ENCODE measurements at places on chromosomes 13 and 19.

DNA sequence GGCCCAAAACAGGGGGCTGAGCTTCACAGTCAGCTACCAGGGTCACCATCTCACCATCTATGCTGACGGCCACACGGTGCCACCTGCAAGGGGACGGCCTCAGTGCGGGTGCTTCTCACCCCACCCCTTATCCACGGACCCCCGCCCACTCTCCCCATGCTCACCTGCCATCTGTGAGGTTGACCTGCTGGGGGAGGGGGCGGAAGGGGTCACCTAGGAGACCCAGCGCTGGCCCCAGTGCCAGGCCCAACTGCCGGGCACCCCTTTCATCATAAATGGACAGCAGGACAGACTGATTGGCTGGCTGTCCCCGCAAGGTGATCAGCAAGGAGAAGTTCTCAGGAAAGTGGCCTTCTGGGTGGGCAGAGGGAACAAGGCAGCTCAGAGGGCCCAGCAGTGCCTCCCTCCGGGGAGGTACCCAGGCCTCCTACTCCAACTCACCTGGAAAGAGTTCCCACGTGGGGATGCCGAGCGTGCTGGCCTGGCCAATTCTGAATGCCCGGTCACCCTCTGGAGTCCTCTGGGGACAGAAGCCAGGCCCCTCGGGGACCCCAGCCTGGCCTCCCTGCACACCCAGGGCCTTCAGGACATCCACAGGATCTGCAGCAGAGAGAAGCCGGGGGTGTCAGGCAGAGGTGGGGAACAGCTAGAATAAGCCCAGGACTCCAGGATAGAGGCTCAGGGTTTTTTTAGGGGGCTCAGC, 4.5 kb downstream of the COL5A3 start:
- no peak for DNase-seq

DNA sequence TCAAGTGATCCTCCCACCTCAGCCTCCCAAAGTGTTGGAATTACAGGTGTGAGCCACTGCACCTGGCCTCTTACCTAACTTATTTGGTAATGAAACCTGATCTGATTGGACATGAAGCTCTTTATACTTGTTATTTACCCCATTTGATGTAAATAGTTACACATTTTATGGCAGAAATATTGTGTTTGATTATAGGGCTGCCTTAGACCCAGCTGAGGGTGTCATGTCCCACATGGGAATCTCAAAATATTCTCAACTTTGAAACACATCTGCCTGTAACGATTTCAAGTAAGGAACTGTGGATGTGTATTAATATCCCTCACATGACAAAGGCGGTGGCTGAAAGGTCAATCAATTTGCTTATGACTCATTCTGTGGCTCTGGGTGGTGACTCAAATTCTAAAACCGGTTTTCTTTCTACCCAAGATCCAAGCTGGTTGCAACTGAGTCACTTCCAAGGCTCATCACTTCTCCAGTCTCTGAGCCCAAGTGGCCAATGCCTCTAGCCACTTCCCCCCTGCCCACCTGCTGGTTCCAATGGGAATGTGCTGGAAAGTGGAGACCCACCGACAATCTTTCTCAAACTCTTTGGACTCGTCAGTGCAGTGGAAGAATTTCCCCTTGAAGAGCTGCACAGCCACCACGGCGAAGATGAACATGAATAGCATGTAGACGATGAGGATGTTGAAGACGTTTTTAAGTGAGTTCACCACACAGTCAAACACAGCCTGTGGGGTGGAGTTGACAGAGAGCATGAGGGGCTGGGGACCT, 110.9 kb downstream of the IER2 start:
- peak; percentile 93 for DNase-seq

- peak; percentile 86 for DNase-seq
Measured at GRCh38 chr13:19597523-19597922, 35.9 kb upstream of the MPHOSPH8 start.

DNA sequence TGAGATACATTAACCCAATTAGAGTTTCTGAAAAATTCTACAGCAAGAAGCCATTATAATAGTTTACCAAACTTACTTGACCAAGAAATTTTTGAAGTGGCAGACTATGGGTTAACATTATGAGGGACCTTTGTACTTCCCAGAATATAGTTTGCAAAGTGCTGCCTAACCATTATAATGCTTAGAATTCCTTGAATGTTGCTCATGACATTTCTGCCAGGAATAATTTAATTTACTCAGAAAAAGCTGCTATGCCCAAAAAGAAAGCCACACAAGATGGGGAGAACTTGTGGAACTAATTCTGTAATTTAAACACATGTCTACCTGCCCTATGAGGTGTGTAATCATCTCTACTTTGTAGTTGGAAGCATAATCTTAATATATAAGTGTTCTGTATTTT, 58.1 kb upstream of the MYCBP2 start:
- no peak for DNase-seq

- no peak for DNase-seq
Measured at GRCh38 chr19:51701468-51702100, 8.5 kb downstream of the SPACA6 start.

- DNase-seq: no peak
Measured at GRCh38 chr13:105083992-105084391, 1451.5 kb downstream of the EFNB2 start.

GRCh38 chr19:45889210-45889885, 3.4 kb upstream of the IRF2BP1 start:
- DNase-seq: no peak

- peak; percentile 57 for DNase-seq
Measured at GRCh38 chr19:49331616-49332055, 3.6 kb upstream of the CD37 start.

- no peak for DNase-seq
Measured at GRCh38 chr13:23852351-23852750, 36.8 kb downstream of the MIPEP start.

DNA sequence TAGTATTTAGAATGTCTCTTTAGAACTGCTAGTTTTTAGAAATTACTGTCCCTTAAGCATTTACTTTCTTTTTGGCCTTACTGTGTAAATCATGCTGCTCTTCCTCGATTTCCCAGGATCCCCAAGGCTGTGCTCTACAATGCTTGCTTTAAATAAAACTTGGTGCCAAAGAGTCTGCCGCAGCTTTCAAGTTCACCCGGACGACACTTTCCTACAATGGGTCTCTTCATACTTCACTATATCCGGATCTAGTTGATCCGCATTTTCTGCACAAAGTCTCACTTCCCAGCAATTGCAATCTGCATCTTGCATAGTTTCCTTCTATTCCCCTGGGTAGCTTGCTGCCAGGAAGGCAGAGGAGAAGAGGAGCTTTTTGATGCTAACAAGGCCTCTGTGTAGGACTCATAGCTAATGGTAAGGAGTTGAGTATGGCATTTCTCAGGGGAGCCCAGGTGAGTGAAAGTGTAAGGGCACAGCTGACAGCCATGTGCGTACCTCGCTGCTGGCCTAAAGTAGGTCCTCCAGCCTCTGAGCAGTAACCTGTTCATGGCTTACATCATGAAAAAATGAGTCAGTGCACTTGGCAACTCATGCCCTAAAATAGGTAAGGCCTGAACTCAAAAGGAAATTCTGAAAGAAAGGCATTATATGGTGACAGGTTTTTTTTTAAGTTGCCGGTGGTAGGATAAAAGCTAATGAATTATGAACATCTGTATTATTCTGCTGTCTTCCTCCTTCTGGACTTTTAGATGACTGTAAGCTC, 101.6 kb downstream of the ENOX1 start:
- DNase-seq: no peak

DNA sequence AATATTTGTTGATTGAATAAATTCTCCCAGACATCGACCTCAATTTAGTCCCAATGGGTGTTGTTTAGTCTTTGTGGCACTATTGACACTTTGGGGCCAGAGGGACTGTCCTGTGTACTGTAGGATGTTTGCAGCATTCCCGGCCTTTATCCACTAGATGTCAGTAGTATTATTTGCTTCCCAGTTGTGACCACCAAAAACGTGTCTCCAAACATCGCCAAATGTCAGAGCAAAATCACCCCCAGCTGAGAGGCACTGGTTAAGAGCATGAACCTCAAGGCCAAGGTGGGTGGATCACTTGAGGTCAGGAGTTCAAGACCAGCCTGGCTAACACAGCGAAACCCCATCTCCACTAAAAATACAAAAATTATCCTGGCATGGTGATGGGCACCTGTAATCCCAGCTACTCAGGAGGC, 15.4 kb downstream of the NLRP12 start:
- peak; percentile 42 for DNase-seq

DNA sequence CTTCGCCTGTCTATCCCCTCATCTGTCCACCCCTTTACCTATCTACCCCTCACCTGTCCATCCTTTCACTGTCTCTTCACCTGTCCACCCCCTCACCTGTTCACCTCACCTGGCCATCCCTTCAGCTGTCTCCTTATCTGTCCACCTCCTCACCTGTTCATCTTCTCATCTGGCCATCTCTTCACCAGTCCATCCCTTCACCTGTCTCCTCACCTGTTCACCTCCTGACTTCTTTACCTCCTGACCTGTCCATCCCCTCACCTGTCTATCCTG, 13.2 kb upstream of the KANK2 start:
- DNase-seq: no peak

GRCh38 chr19:55697069-55697440, 22.0 kb downstream of the EPN1 start:
- DNase-seq: no peak

DNA sequence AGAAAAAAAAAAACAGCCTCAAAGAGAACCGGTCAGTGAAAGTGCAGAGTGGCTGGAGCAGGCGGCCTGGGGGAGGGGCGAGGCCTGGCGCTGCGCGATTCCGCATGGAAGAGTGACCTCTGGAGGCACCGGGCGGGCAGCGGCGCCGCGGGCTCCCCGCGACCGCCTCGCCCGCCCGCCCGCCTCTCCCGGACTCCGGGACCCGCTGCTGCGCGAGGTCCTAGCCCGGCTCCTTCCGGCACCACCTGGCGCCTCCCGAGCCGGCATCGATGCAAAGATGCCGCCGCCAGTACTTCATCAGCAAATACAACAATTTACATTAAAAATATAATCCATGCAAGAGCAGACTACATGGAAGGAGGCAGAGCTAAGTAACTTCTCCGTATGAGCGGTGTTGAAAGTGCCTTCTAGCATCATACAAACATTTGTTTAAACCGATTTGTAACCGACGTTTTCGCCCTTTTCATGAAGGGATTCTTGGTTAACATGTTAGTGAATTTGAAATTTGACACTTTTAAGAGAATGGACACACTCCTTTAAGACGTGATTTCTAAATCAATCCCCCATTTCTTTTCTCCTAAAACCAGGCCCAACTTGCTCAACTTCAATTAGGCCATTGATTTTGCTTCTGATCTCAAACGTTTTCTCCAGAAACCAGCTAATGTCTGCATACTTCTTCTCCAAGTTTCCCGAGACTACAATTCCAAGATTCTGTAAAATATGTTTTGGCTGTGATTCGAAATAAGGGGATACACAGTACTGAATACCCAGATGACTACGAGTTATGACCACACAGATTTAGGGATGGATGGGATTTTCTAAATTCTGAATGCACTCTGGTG, 2.1 kb downstream of the EFNB2 start:
- peak; percentile 78 for DNase-seq

GRCh38 chr19:51477344-51477743, 995 bp upstream of the CEACAM18 start:
- no peak for DNase-seq

DNA sequence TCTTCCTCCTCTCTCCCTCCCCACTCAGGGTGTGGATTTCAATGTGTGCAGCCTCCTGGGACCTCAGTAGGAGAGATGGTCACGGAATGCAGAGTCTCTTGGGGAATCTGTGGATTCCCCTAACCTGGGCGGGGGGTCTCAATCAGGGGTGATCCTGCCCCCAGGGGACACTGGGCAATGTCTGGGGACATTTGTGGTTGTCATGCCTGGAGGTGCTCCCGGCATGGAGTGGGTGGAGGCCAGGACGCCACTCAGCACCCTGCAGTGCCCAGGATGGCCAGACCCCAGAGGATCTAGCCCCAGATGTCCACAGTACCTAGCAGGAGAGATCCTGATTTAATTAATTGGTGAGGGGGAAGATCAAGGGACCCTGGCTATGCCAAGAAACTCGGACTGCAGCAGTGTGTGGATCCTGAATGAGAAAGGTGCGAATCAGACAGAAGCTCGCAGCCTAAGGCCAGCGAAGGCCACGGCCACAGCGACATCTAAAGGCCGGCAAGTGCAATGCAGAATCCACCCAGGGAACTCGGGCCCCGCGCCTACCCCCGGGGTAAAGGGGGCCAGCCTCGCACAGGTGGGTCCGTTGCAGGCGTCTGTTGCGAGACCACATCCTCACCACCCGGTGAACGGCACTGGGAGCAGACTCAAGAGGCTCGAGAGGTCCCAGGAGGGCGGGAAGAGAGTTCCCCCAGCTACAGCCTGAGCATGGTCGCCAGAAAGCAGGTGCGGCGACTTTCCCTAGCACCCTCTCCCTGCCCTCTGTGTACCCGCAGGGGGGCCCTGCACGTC, 88.8 kb downstream of the GNG7 start:
- peak; percentile 12 for DNase-seq

DNA sequence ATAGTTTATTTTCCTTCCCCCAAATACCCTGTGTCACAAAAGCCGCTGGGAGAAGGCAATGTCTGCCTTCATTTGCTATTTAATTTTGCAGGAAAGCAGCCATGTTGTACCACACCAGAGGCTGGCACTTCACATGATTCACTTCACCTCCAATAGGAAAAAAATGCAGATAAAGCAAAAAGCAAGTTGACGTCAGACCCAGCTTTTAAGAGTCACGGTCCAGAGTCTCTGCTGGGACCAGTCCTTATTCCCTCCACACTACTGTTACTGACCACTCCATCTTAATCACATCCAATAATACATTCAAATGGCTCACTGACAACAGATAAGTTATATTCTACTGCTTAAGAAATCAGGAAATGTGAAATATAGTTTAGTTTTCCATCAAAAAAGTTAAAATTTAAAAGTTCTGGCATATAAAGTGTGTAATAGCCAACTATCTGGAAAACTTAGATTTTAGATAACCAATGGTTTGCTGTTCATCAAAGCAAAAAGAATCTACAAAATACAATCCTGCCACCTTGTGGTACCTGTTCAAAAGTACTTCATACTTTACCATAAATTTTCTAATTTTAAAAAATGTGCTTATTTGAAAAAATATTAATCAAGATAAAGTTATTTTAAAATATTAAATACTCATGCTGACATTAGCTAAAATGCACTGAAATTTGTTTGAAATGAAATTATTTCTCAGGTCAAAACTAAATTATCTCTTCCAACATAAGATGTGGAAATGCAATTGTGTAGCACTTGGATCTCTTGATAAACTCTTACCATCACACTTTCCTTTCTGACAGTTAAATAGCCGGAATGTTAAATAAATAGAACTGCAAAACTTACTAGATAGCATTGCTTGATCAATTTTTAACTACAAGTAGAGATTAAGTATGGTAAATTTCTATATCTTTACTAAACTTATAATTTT, 97.3 kb downstream of the SERP2 start:
- peak; percentile 40 for DNase-seq

DNA sequence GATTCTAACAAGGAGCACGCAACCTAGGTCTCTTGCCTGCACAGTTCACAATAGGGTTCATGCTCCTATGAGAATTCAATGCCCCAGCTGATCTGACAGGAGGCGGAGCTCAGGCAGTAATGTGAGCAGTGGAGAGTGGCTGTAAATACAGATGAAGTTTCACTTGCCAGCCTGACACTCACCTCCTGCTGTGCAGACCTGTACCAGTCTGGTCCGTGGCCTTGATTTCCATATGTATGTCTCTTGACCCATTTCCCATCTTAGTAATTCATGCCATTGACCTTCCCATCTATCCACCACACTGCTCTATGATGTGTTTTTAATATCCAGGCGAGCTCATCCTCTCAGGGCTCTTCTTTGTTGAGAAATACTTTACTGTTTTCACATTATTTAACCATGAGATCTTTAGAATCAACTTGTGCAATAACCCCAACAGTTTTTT, 95.2 kb downstream of the LRCH1 start:
- DNase-seq: peak; percentile 60

GRCh38 chr13:99648927-99649326, 147.7 kb downstream of the TM9SF2 start:
- no peak for DNase-seq
